Gastrocnemius medialis (tissue), 4 donors: ENCODE measurements at places on chromosomes 5 and 9.

DNA sequence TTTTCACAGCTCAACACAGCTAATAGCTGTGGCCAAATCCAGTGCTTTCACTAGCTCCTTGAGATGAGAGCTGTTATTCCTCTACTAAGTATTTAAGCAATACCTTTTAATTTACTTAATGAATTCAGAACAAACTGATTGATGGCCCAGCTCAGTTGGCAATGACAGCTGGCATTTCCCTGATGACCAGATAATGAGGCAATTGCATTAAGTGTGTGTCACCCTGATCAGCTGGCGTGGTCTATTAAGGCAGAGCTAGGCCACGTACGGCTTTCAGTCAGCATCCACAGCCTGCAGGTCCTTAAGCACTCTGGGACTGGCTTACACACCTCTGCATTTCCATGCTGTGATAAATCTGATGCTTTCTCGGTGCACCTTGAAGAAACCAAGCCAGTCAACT, 34.4 kb downstream of the TTLL11 start:
- no peaks in the 10 kb centered on the region for H3K27me3 ChIP-seq
- DNase-seq: no peak
- H3K4me3 ChIP-seq: no peak overlapping the region
- H3K27ac ChIP-seq: no peak overlapping the region

- no peak overlapping the region for H3K27ac ChIP-seq
- no peak overlapping the region for H3K4me3 ChIP-seq
- no peaks in the 10 kb centered on the region for H3K27me3 ChIP-seq
- no peak for DNase-seq
Observed at GRCh38 chr9:98172604-98173003, 19.8 kb downstream of the CORO2A start.

GRCh38 chr5:173602423-173602822, 14.0 kb downstream of the BOD1 start:
- H3K4me1 ChIP-seq: no peaks in the 10 kb centered on the region
- H3K27ac ChIP-seq: no peak overlapping the region
- H3K36me3 ChIP-seq: peaks cover 3% of the 10 kb centered on the region
- no peak for DNase-seq
- no peak overlapping the region for H3K4me3 ChIP-seq

- no peak overlapping the region for H3K27ac ChIP-seq
- H3K27me3 ChIP-seq: peaks cover 18% of the 10 kb centered on the region
- no peak overlapping the region for H3K4me3 ChIP-seq
- H3K4me1 ChIP-seq: peaks cover 7% of the 10 kb centered on the region
Observed at GRCh38 chr5:144202726-144203125, 32.1 kb downstream of the KCTD16 start.

GRCh38 chr9:115104908-115105307, 13.0 kb downstream of the TNC start:
- H3K36me3 ChIP-seq: no peaks in the 10 kb centered on the region
- H3K27me3 ChIP-seq: no peaks in the 10 kb centered on the region
- no peak overlapping the region for H3K4me3 ChIP-seq
- no peaks in the 10 kb centered on the region for H3K4me1 ChIP-seq
- no peak for DNase-seq
